ENCODE measurements at places on chromosomes 13 and 19. TPM values are rescaled to one million over a fixed set of nuclear protein-coding genes. Genes with fewer than 3 reads are reported as not detected.

The MED29 gene
- total RNA-seq, result 30.3 TPM

The ZNF607 gene
- 3.1 TPM for total RNA-seq

The CCDC70 gene
- total RNA-seq, result not detected

The OLFM2 gene
- total RNA-seq, result 5.5 TPM
